Activated T-helper 1 cell treated with anti-CD3 and anti-CD28 coated beads, Interleukin-12 subunit alpha, Interleukin-12 subunit beta, Interleukin-2, Interleukin-4 antibody, amounts not matched to agents 30 ng/mL and 10 ng/mL and 1 ng/mL, durations not matched to agents 14 hours and 24 hours and 36 hours (primary cell): ENCODE measurements at places on chromosomes 3 and 15.
A peak's percentile ranks its signal among the peaks of the same experiment; 100 is the strongest.

DNA sequence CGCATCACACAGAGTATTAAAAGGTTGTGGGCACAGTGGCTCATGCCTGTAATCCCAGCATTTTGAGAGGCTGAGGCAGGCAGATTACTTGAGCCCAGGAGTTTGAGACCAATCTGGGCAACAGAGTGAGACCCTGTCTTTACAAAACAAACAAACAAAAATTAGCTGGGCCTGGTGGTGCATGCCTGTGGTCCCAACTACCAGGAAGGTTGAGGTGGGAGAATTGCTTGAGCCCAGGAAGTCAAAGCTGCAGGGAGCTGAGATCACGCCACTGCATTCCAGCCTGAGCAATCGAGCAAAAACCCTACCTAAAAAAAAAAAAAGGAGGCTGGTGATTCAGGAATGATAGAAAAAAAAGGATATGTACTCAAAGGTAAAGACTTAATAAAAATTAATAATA lies 28.2 kb upstream of the ST6GAL1 start:
- no peak for DNase-seq

DNA sequence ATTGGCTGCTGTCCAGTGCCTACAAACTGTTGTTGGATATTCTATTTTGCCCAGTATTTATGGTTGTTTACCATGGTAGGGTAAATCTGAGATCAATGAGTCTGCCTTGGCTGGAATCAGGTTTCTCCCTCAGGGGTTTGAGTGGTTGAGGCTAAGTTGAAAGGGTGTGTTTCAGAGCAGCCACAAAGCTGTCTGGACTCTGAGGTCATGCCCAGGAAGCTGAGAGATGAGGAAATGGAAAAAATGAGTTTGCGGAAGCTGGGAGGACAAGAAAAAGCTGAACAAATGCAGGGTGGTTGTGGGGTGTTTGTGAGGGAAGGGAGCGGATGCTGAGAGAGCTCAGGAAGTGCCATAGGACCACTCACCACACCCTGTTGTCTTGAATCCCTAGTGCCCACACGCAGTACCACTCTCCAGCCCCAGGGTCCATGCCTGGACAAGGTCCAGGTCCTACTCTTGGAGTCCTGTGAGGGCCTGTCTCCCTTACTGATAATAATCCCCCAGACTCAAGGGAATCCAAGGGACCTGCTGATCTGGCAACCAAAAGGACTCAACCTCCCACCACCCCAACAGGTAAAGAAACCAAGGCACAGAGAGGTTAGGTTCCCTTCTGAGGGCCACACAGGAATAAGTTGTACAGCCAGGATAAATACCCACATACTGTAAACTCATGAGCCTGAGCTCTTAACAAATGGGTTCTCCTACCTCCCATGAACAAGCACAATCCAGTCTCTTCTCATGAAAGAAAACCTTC lies 81.6 kb downstream of the PPCDC start:
- peak; percentile 55 for DNase-seq

DNA sequence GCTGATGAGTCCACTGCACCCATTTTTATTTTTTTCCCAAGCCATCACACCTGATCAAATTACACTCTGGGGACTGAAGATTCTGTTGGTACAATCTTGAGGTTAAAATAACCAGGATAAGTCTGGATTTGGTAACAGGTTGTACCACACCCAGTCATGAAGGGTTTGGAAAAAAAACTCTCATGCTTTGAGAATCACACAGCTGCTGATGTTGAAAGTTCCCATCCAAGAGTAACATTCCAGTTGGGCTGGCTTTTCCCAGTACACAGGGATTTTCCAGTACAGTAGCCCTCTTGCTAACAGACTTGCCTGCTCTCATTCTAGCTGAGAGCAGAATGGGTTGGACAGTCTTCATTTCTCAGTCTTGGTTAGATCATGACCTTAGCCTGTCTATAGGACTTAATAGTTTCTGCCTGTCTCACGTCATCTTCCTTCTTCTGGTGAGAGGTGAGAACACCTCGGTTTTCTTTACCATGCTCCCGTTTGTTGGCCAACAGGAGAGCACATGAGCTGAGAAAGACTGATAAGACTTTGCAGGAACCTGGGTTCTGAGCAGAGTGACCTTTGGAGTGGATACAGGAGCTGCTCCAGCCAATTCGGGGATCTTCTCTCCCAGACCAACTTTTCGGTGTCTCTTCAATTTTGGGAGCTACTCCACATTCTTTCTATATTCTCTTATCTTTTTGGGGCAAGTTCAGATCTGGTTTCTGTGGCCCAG lies 300.1 kb upstream of the LYSMD4 start:
- DNase-seq, result no peak

DNA sequence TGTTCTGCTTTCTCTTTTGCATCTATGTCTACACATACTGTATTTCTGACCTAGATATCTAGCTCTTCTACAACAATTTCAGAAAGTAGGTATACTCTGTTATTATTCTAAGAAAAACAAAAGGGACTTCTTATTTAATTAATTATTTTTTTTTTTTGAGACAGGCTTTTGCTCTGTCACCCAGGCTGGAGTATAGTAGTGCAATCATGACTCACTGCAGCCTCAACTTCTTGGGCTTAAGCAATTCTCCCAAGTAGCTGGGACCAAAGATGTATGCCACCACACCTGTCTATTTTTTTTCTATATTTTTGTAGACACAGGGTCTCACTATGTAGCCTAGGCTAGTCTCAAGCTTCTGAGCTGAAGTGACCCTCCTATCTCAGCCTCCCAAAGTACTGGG lies 130.6 kb downstream of the MBNL1 start:
- no peak for DNase-seq

- DNase-seq, result no peak
Measured at GRCh38 chr15:58839485-58839884, 68.4 kb downstream of the MINDY2 start.
